ENCODE measurements at places on chromosomes 2 and 18.
A peak's percentile ranks its signal among the peaks of the same experiment; 100 is the strongest.

DNA sequence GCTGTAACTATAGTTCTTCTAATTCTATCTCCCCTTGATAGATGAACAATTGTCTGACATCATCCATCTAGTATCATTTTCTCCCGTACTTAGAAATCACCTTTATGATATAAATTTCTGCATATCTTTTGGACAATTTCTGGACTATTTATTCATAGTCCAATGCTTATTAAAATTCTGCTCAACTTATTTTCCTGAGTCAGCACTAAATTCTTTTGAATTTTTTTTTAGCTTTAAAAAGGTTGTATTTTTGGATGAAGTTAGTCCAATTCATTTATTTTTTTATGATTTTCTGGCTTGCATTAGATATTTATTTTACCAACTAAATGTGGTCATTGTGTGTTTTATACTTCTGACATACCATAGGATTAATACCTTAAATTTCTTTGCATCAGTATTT, 538.5 kb upstream of the DCC start:
- DNase-seq = no peak

GRCh38 chr2:178521304-178522150, 41.3 kb downstream of the PLEKHA3 start:
- DNase-seq = no peak

- no peak for DNase-seq
These were observed 124.5 kb upstream of the SH3BP4 start for GRCh38 chr2:234827096-234827860.

DNA sequence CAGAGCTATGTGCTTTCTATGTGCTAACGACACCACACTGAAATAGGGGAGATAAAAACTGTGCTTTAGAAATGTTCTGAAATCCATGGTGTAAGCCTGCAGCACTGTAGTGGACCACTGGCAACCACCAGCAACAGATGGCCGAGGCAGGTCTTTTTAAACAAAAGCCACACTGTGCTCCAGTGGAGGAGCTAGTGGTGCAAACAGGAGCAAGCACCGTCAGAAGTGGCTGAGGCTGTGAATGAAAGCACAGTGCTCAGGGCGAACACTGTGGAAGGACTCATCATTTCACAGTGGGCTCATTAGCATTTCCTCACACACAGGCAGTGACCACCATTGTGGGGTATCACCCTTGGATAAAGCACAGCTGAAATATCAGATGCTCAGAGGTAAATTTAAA, 22.9 kb upstream of the MTX2 start:
- DNase-seq = no peak

DNA sequence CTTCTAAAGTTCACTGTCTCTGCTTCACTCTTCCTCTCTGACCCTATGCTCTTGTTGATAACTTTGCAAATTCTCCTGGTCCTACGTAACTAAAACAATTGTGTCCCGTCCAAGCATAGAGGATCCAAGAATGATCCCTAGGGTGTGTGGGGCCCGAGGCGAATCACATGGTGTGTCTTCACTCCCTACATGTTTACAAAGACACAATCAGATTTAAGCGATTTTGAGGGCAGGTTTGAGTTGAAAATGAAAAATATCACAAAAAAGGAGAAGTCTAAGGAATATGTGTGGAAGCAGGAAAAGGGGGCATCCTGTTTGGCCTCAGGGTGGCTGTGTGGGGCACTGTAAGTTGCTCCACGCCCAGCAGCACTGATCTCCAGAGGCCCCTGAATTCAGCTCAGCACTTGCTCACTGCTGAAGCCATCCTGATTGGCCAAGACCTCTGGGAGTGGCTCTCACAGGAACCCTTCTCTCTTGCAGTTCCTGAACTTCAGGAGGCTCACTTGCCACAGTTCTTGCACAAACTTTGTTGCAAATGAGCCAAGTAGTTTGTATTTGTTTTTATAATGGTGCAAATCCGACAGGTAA, 363.6 kb downstream of the ZNF521 start:
- no peak for DNase-seq

GRCh38 chr2:136065384-136065783, 52.6 kb downstream of the CXCR4 start:
- no peak for DNase-seq

DNA sequence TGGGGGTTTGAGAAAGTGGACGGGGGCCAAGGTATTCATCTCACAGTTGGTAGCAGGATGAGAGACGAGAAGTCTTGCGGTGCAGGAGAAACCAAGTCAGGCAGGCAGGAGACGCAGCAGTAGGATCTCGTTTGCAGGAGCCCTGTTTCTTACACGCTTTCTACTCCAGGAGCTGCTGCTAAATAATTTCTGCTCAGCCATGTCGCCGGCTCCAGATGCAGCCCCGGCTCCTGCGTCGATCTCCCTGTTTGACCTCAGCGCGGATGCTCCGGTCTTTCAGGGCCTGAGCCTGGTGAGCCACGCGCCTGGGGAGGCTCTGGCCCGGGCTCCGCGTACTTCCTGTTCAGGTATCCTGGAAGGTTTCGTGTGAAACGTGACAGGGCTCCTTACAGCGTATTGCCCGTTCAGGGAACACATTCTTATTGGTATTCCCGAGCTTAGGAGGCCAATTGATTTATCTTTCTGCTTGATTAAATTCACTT, 494 bp downstream of the ANKZF1 start:
- DNase-seq = peak; percentile 52

DNA sequence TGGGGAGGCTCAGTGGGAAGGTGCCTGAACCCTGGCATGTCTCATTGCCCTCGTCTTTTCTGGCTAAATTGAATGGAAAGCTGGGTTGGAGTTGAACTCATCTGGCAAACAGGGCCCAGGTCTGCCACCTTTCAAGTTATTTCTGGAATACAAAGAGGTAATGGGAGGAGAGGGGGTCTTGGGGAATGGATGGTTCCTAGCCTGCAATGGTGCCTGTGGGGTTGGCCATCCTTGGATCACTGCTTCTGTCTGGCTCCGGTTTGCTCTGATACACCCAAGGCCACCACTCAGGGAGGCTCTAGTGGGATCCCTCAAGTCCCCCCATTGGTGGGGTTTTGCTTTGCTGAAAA, 45.3 kb downstream of the PSD4 start:
- DNase-seq = no peak

- no peak for DNase-seq
These were observed 41.3 kb upstream of the SNED1 start for GRCh38 chr2:240956935-240957655.

DNA sequence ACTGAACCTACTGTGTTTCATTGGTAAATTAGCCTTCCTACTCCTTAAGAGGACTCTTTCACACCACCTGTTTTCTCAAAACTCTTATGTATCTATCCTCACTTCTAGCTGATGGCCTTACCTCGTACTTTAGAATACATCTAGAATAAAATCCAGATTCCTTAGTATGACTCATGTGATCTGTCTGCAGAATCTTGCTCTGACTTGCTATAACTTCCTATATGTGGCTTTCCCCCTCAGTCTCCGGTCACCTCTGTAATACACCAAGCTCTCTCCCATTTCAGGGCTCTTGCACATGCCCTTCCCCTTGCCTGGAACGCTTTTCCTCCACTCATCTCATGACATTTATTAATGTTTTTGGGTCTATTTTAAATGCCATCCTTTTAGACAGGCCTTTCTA, 95.6 kb upstream of the LHCGR start:
- no peak for DNase-seq

- no peak for DNase-seq
These were observed 55.5 kb upstream of the ANKRD62 start for GRCh38 chr18:12038082-12038638.

DNA sequence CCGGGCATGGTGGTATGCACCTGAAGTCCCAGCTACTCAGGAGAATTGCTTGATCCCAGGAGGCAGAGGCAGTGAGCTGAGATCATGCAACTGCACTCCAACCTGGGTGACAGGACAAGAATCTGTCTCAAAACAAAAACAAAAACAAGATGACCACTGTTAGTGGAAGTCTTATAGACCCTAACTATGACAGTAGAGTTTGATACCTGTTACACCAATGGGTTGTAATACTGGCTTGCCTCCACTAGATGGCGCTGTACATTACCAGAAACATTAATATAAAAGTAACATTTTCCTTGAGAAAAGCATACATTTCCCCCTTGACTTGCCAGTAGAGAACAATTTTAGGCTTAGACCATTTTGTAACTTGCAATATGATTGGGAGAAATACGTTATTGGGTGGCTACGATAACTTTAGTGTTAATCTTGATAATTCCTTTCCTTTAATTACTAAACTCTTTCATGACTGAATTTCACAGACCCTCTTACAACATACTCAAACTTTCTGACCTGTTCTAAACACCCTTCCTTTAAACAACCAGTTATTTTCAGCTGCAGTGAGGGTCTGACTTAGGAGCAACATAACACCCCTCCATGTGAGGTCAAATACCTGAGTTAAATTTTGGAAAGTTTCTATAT, 19.5 kb downstream of the SLC25A52 start:
- DNase-seq = peak; percentile 53

DNA sequence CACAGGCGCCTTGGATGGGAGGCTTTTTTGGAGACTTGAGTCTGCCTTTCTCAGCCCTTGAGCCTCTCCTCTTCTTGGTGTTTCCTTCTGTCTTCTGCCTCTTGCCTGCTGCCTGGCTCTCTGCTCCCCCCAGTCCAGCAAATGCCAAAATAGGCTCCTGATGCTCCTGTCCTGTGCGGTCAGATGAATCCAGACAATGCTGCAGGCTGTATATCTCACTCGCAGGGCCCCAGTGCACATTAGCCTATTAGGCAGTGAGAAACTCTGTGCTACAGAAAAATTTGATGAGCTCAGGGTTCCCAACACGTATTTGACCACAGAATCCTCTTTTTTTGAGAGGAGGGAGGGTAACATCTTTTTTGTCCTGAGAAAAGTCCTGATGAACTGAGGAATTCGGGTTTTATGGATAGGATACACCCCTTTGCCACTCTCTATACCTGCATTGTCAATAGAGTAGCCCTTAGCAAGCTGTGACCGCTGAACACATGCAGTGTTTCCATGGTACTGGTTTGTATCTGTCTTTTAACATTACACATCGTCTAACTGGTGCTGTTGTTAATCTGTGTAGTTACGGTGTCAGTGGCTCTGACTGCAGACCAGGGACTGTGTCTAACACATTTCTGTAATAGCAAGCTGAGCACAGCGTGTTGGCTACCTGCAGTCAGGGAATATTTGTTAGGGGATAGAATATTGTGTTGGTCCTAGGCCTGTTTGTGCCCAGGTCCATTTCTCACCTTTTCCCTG, 50.8 kb downstream of the FAM228A start:
- DNase-seq = no peak

DNA sequence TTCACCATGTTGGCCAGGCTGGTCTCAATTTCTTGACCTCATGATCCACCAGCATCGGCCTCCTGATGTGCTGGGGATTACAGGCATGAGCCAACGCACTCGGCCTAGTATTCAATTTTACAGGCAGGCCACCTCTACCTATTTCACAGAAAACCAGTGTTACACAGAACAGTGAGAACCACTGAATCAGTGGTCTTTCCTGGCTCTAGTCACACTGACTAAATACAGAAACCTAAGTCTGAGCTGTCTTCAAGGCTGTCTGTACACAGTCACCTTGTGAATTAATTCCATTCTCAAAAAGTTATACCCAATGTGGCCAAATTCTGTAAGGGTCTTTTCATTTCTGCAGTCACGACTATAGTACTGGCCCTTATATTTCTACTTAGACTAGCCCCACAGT, 3.5 kb downstream of the RNF149 start:
- DNase-seq = no peak

- DNase-seq = no peak
These were observed 5.7 kb downstream of the GPATCH11 start for GRCh38 chr2:37090019-37090477.

DNA sequence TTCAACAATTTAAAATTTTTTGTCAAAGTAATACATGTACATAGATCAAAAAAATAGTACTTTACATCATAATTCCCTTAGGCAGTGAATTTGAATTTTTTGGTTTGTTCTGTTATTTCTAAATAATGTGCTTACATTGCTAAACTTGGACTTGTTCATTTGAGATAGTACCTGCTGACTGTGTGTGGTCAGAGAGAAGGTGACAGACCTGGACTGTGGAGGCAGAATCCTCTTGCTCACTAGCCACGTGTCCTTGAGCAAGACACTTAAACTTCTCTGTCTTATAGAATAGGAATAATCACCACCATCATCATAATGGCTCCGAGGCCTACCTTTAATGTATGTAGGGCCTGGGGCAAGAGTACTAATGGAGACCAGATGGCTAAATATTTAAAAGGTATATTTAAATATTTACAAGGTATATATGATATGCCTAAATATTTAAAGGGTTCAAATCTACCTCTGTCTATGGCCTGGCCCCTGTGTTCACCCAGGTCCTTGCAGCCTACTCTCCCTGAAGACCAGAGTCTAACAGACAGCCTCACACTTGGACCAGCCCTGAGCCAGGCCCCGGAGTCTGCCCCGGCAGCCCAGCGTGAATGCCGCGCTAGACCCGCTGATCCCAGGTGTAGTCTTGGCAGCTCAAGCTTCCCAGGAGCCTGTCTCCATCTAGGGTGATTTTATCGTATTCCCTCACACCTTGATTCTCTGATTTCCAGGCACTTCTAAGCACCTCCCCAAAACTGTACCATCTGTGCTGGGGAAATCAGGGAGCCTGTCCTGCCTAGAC, 33.5 kb downstream of the ZNF532 start:
- no peak for DNase-seq

- no peak for DNase-seq
These were observed 359 bp downstream of the FRZB start for GRCh38 chr2:182866095-182866460.

DNA sequence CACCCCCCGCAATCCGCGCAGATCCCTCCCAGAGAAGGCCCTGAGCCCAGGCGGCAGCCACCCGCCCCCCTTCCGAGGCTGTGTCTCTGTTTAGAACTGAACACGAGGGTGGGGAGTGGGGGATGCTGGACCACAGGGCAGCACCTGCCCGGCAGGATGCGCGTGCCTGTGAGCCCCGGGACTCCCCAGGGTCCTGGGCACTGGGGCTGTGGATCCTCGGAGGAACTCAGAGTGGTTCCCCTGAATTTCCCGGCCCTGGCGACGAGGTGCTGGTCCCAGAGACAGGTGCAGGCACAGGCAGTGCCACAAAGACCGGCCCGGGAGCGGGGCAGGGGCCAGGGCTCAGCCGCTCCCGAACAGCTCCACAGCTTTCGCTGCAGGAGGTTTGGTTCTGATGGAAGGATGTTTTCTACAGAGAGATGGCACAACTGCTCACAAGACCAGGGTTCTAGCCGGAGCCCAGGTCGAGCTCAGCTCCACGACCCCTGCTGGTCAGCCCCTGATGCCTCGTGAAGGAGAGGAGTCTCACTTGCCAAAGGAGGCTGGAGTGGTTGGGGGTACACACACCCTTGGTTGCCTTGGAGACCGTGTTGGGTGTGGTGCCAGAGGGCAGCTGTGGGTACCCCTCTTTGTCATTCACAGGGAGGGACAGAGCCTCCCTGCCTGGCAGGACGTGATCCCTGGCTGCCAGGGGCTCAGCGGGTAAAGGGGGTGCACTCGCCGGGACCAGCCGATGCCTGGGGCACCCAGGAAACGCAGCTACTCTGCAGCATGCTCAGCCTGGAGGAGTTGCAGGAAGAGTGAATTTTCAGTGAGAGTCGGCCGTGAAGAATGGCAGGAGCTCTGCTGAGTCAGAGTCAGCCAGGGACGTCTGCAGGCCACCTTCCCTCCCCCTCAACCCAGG, 4.4 kb upstream of the NEU4 start:
- peak; percentile 17 for DNase-seq

- no peak for DNase-seq
These were observed 62.2 kb upstream of the STPG4 start for GRCh38 chr2:47217277-47217676.

GRCh38 chr2:172430678-172431077, 3.3 kb downstream of the ITGA6 start:
- no peak for DNase-seq

- no peak for DNase-seq
These were observed 168.0 kb downstream of the LPIN1 start for GRCh38 chr2:11914455-11914854.

GRCh38 chr2:216504376-216504762, 5.7 kb downstream of the RPL37A start:
- no peak for DNase-seq

- DNase-seq = peak; percentile 2
These were observed 159.7 kb downstream of the SMAD7 start for GRCh38 chr18:48790869-48791635.

Data from adrenal gland (tissue), 19 donors.